NCI-H69 (cell line): ENCODE measurements at places on chromosomes 3 and 15.
A peak's percentile ranks its signal among the peaks of the same experiment; 100 is the strongest.

DNA sequence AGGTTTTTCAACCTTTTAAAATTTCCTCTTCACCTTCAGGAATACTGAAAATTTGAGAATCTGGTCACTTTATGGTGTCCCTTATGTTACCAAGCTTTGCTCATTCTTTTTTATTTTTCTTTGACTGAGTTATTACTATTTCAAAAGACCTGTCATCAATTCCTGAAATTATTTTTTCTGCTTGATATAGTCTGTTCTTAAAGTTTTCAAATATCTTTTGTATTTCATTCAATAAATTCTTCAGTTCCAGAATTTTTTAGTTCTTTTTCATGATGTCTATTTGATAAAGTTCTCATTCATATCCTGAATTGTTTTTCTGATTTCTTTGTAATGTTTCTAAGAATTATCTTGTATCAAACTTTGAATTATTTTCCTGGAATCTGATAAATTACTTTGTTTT is 63.9 kb downstream of the UQCC5 start:
- DNase-seq = no peak

GRCh38 chr3:58996730-58997129 is 53.1 kb downstream of the CFAP20DC start:
- DNase-seq = peak; percentile 5

GRCh38 chr15:43550527-43551363 is 33.3 kb downstream of the MAP1A start:
- DNase-seq = no peak

DNA sequence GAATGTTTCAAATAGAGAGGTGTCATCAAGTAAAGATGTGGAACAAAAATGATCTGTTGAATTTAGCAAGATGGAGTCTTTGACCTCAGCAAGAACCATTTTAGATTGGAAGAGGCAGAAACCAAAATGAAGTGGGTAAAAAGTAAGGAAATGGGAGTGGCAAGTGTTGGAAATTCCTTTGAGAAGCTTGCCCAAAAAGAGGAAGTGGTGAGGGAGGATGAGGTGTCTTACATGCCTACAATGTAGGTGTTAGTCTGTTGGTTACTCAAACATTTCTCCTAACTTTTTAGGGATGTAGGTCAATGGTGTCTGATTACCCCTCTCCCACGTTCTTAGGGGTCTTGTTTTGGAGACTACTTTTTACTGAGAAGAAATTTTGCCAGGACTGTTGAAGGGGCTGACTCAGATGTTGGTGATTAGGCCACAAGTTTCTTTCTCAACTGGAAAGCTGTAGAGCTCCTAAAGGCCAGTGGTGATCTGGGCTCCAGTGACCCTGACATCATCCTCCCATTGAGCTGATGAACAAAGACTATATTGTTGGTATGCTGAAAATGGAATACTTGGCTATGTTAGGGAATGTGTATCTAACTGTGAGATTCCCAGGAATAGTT is 5.1 kb downstream of the PPP2R3A start:
- no peak for DNase-seq

GRCh38 chr3:116020989-116021388 is 397.7 kb downstream of the GAP43 start:
- no peak for DNase-seq

DNA sequence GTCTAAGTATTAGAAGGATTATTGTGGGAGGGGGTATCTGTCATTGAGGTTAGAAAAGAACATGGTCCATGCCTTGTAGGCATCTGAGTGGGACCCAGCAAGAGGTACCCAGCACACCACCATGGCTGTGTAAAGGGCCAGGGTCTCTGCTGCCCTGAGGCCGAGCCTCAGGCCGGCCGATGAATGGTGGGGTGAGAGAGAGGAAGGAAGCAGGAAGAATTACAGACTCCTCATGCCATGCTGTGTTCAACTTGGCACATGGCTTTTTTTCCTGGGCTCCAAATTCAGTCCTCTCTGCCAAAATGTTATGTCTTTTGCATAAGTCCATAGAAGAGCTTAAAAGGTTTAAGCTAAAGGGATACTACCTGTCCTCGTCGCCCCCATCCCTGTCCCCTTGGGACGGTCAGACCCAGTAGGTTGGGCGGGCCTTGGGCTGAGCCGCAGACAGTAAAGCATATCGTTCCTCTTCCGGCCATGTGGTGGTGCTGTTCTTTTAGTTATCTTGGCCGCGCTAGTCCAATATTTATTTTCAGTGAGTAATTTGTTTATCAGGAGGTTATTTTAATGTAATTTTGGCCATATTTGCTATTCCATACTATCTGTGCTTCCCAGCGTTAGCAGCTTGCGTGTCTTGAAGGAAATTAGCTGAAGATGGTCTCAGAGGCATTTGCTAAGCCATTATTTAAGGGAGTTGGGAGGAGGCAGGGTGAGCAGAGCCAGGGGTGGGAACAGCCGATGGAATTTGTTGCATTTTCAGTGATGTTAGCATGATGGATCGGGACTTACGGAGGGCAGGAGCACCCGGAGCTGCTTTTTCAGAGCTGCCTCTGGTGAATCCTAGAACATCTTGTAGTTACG is 152.4 kb downstream of the AGBL1 start:
- peak; percentile 18 for DNase-seq

DNA sequence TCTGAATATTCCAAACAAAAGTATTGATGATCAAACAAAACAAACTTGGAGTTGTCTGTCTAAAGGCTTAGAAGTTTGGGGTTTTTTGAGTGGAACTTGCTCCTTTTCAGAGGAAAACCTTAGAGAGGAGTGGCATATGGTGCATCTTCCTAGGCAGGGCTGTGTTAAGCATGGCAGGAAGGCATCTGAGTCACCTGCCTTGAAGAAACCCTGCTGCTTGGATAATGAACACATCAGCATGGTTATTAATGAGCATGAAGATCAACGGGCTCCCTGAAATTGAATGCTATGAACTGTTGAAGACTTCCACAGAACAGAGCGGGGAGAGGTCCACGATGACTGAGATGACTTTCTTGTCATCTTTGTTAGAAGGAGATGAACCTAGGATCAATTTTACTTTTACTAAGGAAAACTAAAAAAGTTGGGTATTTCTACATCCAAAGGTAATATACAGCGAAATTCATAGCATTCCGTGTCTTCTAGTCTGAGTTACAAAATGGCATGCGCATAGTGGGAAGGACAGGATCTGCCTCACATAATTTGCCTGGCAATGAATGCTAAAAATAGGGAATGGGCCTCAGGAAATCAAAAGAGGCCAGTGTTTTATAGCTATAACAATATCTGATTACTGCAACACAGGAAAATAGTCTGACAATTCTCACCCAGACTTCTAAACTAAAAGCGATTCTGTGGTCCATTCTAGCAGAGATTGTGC is 11.6 kb upstream of the TMED3 start:
- DNase-seq = peak; percentile 54

DNA sequence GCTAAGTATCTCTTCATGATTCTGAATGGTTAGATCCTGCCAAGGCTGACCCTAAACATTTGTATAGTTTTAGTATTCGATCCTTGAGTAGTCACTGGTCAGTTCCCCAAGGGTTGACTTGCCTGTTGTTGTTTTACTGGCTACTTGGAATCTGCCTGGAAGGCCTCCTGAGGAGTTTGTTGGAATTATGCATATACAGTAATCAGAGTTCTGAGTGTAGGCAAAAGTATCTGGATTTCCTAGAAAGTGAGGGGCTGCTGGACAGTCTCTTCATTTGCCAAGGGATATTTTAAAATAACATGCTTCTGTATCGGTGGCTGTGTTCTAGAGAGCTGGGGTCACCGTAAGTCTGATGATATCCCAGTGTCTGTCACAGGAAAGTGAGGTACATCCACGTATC is 333.2 kb upstream of the C2CD4B start:
- DNase-seq = no peak
